Effector memory CD4-positive, alpha-beta T cell (primary cell): ENCODE measurements at places on chromosomes 11 and 22.

DNA sequence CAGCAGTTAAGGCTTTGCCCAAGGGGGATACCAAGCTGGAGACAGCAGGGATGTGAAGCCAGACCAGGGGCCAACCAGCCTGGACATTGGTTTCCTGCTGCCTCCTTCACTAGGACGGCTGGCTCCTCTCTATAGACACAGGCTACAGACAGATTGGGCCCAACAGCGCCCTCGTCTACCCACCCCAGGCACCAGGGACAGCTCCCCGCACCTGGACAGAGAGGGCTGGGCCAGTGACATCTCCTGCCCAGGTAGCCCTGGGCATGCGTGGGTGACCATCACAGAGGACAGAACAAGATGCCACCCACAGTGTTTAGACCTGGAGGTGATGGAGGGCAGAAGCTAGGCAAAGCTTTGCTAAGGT lies 1.2 kb downstream of the DKK3 start:
- DNase-seq = no peak

DNA sequence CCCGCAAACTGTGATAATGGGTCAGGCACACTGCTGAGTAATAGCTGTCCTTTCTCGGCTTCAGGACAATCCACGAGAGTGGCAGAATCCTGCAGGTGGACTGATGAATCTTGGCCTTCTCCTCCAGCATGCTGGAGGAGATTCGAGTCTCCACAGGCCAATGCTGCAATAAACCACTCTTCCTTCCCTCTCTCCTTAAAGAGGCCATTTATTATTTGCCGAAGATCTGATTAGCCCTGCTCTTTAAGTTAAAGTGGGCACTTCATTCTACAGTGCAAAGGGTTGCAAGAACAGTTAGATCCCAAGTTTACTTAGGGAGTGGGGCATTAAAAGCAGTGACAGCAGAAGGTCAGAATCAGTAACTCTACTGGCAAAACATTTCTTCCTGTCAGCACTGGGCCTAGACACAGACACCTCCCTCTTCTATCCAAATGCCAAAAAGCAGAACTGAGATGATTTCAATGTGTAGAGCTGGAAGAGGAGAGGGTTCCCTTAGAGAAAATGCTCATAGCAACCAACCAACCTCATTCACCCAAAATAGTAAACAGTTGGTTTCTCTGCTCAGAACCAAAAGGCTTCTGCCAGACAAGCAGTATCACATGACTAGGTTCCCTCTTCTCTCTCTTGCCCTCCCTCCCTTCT lies 121.7 kb downstream of the SGSM3 start:
- no peak for DNase-seq

- DNase-seq = no peak
Observed at GRCh38 chr11:116357784-116358544, 414.8 kb downstream of the BUD13 start.

DNA sequence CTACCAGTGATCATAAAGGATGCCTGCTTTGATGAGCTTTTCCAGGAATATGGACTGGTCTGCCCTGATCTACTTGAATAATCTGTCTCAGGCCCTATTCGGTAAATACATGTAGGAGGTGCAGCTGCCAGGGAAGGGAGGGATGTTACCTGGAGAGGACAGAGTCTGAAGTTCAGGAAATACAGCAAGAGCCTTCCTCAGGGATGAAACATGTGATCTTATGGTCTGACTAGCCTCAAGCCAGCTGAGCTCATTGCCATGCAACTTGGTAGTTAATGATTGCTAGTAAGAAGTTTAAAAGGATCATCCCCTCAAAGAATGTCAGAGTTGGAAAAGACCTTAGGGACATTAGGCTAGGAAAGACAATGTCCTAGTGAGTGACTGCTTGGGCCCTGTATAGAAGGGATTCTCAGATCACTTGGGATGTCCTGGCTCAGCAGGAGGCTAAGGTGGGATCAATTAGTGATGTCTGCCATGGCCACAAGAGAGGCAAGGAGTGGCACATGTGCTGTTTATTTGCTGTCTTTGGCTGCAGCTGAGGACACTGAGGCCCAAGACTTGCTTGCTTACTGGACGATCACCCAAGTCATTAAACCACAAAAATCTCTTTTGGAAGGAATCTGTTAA lies 18.5 kb downstream of the PTPRJ start:
- no peak for DNase-seq

GRCh38 chr22:28112548-28113043 lies 193.5 kb upstream of the PITPNB start:
- no peak for DNase-seq

DNA sequence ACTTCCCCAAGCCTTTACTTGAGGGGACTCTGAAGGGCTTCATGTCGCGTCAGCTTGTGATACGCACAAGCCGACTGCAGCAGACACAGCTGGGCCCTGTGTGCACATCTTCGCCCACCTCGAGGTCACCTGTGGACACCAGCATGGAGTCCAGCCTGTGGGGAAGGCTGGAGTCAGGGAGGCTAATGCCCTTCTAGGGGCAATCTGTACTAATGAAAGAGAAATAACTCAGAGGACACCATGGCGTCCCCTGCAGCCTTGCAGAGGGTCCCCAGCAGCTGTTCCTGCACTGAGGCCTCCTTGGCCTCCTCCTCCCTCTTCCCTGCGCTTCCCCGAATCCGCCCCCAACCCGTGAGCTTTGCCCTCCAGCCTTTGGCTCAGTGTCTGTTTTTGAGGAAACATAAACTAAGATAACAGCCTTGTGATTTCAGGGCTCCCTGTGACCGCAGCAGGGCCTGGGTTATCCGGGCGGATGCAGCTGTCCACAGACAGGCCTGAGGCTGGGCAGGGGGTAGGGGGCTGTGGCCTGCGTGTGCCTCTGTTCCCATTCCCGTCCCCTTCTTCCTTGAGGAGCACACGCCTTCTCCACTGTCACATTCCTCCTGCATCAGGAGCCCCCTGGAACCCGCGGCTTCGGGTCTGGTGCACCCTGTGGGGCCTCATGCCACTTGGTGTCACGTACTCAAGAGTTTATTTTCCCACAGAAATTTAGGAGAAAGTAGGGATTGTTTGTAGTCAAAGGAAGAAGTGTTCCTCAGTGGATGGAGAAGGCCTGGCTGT lies 25.0 kb downstream of the KRTAP5-5 start:
- no peak for DNase-seq

GRCh38 chr22:42185915-42186439 lies 55.4 kb upstream of the CYP2D6 start:
- DNase-seq = no peak

DNA sequence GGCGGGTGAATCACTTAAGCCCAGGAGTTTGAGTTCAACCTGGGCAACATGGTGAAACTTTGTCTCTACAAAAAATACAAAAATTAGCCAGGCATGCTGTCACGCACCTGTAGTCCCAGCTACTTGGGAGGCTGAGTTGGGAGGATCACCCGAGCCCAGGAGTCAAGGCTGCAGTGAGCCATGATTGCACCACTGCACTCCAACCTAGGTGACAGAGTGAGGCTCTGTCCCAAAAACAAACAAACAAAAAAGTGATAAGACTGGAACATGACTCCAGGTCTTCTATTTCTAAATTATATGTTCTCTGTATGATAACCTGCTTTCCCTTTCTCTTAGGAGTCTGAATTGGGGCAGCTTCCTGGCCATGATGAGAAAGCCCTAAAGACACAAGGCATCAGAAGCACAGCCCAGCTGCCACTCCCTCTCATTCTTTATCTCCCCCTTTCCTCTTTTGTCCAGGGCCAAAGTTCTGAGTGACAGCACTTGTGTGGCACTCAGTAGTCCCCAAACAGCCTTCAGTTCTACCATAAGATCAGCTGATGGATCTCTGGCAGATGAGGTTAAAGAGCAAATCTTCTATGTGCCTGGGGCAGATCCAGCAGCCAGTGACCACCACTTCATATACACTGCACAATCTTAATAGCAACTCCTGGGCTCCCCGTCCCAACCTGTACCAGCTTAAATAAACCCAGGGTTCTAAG lies 136.0 kb downstream of the C11orf58 start:
- DNase-seq = no peak

DNA sequence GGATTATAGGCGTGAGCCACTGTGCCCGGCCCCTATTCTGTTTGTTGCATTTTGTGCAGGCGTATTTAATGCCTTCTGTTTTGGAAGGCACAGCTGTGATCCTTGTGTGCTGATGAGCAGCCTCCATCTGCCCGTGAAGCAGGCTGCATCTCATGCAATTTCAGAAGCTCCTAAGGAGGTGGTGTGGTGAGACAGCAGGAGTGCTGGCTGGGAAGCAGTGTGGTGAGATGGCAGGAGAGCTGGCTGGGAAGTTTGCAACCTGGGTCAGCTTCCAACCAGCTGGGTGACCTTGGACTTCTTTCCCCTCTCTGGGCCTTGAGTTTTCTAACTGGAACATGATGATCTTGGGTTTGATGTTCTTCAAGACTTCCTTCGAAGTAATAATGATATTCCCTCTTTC lies 525.1 kb downstream of the TBC1D22A start:
- DNase-seq = no peak

DNA sequence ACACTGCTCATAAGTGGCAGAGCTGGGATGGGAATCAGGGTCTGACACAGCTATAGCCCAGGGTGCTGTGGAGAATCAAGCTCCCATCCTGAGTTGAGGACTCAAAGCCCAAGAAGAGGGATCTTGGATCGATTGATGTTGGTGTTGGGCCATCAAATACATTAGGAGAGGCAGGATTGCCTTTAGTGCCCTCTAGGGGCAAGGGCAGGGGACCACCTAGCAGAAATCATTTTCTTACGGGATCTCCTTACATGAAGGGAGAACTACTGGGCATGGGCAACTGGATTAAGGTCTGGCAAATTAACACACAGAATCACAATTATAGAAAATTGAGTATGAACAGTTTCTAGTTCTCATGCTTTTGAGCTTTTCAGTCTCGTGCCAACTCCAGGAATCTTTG lies 24.9 kb upstream of the EMSY start:
- no peak for DNase-seq

- no peak for DNase-seq
Observed at GRCh38 chr11:31375879-31376278, 6.2 kb downstream of the DNAJC24 start.

DNA sequence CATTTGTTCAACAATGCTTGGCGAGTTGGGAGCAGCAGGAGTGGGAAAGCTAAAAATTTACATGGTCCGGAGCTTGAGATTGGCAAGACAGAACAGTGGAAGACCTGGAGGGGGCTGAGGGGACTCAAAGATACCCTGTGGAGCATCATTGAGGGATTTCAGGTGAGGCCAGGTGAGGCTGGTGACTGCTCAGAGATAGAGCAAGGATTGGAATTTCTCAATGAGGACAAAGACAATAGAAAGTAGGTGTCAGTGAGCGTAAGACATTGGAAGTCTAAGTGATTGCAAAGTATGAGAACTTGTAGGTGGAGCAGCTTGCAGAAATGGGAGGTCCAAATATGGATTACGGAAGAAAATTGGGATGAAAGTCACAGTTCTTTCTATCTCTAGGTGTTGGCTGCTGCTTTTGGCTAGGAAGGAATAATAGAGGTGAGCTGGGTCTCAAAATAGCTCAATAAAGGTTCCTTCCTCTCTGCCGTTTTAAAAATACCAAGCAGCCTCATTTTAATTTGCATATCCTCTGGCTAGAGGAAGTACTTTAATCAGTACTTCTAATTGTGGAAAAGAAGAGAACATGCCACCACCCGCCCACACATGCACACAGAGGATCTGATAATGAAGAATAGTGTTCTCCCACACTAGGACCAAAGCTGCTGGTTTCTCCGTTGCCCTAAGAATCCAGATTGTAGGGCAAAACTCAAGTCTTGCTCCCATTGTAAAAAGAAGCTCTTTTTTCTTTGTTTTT lies 41.8 kb upstream of the SORL1-AS1 start:
- DNase-seq = no peak

GRCh38 chr11:76739798-76740197 lies 43.4 kb upstream of the TSKU start:
- DNase-seq = no peak
